ENCODE measurements at places on chromosomes 2 and 18.

DNA sequence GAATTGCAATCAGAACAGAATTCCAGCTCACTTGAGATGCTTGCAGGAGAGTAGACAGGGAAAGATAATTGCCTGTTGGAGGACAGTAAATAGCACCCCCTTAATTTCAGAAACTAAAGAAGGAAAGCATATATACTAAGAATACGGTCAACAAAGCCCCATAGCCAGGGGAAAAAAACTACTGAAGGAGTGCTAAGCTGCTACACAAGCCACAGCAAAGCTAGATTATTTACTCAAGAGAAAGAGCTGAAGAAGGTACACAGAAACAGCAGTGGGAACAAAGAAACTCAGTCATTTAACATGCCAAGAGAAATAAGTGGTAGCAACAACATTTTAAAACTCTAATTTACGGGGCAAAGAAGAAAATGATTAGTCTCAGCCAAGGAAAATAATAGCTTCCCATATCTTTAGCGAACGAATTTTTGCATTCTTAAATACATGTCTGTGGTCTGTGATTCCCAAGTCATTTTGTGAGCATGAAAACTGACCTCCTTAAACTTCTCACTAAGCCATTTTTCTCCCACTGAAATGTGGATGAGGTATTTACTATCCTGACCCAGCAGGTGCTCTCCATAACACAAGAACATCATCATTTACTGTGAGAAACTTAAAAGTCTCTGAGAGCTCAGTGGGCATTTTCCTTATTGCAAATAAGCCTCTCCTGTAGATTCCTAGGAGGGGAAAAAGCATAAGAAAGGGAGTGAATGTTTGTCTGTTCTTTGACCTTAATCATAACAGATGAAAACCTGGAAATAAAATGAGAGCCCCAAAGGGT lies 196.0 kb downstream of the PAX3 start:
- DNase-seq, result no peak

DNA sequence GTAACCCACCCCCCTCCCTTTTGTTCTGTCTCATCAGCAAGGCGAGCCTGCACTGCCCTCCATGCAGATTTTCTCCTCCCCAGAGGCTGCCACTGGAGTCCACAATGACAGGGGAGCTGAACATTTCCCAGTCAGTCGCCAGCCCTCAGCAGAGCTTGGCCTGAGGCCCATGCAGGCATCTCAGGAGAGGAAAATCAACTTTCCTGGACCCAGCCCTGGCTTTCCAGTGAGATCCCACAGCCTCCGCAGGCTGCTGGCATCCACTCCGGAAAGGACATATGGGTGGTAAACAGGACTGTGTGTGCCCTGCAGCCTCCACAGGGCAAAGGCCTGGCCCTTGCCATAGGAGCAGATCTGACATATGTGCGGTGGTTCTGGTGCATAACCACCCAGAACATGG lies 253.8 kb downstream of the TNS1 start:
- no peak for DNase-seq

GRCh38 chr2:143716522-143716921 lies 587.3 kb downstream of the ARHGAP15 start:
- no peak for DNase-seq

- peak; percentile 26 for DNase-seq
Measured at GRCh38 chr2:224268441-224268840, 133.5 kb downstream of the FAM124B start.

DNA sequence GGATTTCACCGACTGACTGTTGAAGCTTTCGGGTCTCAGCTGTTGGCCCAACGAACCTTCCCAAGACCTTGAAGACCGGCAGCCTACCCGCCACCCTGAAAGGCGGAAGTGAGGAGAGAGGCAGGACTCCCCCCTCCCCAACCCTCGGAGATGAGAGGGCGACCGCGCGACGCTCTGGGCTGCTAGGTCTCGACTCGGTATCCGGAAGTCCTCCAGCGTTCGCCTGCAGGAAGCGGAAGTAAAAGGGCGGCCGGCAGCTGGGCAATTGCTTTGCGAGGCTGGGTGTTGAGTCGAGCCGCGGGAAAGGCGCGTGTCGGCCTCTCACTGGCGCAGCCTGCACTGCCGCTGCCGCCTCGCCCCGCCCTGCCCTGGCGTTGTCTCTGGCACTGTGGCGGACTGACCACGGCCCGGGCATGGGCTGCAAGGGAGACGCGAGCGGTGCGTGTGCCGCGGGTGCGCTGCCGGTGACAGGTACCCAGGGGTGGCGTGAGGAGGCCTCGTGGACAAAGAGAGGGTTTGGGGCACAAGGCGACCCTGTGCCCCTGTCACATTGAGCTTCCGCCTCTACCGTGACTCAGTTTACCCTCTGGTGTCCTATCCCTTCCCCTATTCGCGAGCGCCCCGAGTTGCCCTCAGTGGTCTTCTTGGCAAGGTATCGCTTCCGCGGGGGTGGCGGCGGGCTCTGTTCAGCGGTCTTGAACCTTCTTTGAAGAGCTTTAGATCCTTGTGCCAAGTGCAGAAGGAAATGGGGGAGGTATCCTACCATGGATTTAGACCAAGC lies at the start of gene UGGT1:
TSS of gene UGGT1 (plus strand) at position 256 of the 781 bp plus-strand sequence. CDS start at position 414, 158 bp downstream.
- DNase-seq, result peak; percentile 93

DNA sequence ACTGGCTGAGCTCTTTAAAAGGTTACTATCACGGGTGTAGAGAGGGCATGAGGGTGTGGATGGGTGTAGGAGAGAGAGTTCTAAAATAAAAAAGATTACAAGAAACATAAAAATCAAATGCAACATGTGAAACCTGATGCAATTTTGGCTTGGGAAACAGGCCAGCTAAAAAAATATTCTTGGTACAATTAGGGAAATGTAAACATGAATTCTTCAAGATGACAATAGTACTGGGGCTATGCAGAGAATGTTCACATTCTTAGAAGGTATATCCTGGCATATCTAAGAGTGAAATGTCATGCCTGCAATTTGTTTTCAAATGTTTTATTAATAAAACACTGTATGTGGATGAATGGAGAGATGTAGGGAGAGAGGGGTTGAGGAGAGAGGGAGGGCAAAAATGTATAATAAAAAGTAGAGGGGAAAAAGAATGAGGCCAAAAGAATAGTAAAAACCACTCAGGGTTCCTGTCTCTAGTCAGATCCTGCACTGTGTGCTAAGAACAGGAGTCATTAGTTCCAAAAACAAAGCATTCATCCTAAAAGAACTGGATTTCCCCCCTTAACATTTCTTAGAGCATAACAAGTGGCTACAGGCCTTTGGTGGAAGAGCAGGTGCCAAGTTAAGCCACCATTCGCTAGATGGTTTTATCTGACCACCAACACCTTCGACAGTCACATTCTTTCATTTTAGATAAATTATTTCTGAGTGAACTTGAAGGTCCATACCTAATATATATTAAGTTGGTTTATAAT lies 77.3 kb downstream of the LPIN2 start:
- DNase-seq, result no peak

DNA sequence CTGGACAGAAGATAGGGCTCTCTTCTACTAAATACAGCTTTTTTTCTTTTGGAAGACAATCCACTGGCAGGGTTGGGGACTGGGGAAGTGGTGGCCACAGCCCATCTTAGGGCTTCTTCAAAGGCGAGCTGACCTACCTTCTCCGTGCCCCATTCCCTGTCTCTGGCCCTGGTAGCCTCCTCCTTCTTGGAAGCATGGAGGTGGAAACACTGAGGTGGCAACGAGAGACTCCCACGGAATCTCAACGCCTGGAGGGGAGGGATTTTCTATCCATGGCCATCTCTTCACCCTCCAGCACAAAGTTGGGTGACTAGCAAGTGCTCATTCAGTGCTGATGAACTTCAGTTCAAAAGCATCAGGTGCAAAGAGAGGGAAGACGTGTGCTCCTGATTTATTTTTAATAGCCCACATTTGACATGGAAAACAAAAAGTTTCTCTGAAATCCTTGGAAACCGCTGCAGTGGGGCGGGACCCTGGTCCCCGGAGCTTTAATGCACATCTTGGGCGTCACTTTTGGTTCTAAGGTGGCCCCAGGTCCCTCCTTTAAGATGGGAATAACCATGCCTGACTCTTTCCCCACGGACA lies 633 bp upstream of the ARMC9 start:
- no peak for DNase-seq

- no peak for DNase-seq
Measured at GRCh38 chr2:230929381-230930148, 4.5 kb upstream of the GPR55 start.

DNA sequence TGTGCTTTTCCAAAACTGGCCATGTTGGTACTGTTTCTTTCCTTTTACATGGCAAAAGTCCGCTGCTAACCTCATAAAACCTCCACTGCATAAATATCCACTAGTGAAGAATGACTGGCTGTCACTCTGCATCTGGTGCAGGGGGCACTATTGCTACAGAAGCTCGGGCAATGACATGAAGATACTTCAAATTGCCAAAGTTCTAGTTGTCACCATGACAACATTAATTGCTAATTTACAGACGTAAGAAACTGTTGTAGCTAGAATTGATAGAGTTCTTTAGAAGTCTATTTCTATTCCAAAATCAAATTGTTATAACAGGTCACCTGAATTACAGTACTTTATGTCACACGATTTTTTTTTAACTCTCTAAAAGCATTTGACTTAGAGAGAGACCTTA lies 845 bp downstream of the CFAP210 start:
- no peak for DNase-seq

GRCh38 chr2:126766969-126767296 lies 111.0 kb downstream of the GYPC start:
- no peak for DNase-seq

DNA sequence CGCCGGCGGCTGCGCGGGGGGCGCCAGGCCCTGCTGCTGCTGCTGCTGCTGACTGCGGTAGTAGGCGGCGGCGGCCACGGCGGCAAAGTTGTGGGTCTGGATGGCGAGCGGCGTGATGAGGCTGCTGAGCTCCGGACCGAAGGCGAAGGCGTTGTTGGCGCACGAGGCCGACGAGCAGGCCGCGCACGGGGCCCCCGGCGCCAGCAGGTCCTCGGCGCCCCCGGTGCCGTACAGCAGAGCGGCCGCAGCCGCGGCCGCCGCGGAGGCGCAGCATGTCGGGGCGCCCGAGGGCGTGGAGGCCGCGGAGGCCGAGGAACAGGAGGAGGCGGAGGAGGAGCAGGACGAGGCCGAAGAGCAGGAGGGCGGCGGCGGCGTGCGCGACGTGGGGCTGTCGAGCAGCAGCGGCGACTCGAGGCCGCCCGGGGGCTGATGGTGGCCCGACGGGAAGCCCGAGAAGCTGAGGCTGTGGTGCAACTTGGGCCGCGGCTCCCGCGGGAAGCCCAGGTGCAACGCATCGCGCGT lies 1.8 kb downstream of the ZFP36L2 start:
- no peak for DNase-seq

DNA sequence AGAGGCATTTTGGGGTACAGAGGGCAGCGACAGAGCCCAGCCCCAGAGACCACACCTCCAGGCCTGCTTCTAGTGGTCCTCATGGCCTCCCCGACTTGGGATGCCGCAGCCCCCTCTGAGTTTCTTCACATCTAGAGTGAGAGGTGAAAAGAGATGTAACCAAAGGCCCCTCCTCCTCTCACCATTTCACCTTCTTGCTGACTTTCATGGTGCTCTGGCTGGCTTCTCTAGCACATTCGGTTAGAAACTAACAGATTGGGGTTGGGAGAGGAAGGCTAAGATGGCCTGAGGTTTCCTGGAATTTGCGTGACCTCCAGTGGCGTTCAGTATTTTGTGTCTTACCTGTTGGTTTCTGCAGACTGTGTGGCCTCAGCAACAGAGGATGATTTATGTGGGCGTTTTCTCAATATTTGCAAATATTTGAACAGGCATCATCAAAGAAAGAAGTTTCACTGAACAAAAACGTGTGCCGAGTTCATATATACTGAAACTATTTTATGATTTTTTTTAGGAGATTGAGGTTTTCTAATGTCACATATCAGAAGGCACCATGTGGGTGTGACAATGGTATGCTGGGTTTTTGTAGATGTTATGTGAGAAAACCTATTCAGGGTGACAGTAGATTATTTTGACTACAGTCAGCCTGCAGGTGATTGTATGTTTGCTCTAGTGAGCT lies 69.9 kb upstream of the BCL2L11 start:
- no peak for DNase-seq

DNA sequence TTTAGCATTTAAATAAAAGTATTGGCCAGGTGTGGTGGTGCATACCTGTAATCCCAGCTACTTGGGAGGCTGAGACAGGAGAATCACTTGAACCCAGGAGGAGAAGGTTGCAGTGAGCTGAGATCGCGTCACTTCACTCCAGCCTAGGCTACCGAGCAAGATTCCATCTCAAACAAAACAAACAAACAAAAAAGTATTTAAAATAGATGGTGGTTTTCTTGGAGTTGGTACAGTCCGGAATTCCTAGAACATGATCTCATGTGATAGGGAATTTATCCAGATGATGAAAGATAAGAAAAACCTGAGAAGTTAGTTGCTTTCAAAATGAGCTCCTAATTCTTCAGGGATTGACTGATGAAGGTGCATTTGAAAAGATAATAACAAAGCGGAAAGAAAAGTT lies 62.0 kb downstream of the BIRC6 start:
- peak; percentile 35 for DNase-seq

DNA sequence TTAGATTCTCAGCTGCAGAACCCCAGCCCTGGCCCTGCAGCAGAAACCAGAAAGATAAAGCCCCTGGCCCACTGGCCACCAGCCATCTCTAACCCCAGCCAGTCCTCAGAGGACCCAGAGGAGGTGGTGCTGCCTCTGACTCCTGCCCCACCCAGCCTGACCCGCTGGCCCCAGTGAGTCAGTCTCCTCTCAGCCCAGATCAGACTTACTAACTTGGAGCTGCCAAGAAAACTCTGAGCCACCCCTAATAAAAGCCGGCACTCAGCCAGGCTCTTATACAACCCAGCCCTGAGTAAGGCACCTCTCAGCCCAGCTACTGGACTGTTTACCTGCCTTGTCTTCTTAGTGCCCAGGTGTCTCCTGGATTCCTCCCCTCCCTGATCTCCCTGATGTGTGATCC lies 2.0 kb downstream of the SLC14A2 start:
- peak; percentile 9 for DNase-seq

GRCh38 chr2:172431463-172431862 lies 4.1 kb downstream of the ITGA6 start:
- no peak for DNase-seq

GRCh38 chr2:217908544-217908943 lies 94.3 kb downstream of the TNS1 start:
- no peak for DNase-seq

GRCh38 chr2:117943013-117943672 lies 70.7 kb downstream of the CCDC93 start:
- no peak for DNase-seq

GRCh38 chr2:9993488-9994165 lies 42.1 kb downstream of the GRHL1 start:
- DNase-seq, result no peak
